LHCN-M2 (cell line): ENCODE measurements at places on chromosomes 4 and X. TPM values are rescaled to one million over a fixed set of nuclear protein-coding genes. Genes with fewer than 3 reads are reported as not detected.

GRCh38 chr4:5143940-5144339, 92.7 kb downstream of the STK32B start:
- DNase-seq = no peak

DNA sequence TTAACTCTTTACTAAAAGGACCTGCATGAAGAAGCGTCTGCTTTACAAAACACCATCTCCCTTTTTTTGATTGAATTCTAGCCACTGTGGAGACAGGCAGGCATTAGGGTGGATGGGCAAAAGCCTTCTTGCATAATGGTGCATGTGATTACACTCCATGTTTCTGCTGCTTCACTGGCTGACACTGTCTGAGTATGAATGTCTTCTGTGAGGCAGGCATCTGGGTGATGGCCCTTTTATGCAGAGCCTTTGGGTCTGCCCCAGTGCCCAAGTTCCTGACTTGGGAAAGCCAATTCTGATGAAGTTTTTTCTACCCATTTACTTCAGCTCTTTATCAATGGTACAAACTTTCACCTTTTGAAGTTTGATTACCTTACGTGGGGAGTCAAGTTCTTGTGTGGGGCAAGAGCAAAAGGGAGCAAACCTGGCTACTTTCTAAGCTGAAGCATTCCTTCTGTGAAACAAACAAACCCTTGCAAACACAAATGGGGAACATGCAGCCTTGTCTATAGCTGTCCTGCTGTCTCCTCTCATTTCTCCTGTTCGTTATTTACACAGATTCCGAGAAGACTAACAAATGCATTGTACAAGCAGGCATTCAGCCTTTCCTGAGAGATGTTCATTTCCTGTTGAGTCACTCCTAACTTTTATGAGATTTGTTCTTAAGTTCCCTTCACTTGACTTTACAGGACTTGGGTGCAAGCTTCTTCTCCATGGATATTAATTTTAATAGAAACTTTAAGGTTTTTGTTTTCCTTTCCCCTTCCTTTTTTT, 301.9 kb downstream of the TLL1 start:
- DNase-seq = peak; percentile 9

- DNase-seq = no peak
These were observed 19.8 kb upstream of the GLRA2 start for GRCh38 chrX:14509325-14510057.

DNA sequence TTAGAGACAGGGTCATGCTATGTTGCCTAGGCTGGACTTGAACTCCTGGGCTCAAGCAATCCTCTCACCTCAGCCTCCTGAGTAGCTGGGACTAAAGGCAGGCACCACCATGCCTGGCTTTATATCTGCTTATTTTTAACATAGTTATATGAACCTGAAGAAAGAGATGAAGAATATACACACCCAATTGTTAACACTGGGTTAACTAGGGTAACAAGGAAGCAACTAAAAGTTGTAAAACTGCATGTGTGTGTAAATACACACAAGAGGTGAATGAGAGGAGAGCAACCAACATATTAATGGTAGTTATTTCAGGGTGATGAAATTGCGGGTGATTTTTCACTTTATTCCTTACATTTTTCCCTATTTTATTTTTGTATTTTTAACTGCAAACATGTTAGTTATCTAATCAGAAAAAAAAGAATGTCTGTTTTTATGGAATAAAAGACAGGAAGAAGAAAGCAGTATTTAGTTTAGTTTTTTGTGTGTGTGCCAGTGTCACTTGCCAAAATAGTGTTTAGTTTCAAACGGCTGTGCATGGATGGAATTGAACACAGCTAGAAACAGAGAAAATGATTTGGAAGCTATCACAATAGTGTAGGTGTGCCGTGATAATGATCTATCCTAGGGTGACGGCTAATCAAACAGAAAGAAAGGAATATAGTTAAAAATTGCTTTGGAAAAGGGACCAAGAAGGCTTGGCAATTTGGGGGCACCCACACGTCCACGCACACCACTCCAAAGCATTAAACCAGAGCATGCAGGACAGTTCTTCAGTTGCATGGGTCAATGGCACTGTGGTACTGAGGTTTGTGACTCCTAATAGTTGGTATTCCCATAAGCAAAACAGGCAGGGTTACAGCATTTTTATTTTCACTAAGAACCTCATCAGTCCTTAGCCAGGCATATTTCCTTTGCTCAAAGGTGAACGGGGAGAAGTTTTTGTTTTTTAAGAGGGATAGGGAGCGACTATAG, 89.1 kb upstream of the KLHL13 start:
- DNase-seq = no peak

DNA sequence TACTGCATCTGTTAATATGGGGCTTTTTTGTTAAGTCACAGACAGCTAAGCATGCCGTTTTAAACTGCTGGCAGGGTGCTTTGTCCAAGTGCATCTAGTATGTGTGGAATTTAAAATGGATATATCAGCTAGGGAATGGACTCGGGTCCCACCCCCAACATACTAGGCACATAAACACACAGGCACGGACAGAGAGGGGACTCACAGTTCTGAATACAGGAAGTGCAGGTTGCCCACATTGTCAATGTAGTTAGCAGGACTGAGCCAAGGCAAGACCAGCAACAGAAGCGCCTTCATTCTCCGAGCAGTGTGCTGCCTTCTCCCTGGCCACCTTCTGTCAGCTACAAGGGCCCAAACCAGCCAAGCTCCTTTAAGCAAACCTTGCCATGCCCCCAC, 33.6 kb downstream of the LNX1 start:
- peak; percentile 36 for DNase-seq

Gene SYNPO2
- 35.2 and 69.7 TPM in 2 replicates for total RNA-seq

Gene MEPE
- total RNA-seq = not detected in 2 replicates
